ENCODE measurements at places on chromosomes 7 and 10.

DNA sequence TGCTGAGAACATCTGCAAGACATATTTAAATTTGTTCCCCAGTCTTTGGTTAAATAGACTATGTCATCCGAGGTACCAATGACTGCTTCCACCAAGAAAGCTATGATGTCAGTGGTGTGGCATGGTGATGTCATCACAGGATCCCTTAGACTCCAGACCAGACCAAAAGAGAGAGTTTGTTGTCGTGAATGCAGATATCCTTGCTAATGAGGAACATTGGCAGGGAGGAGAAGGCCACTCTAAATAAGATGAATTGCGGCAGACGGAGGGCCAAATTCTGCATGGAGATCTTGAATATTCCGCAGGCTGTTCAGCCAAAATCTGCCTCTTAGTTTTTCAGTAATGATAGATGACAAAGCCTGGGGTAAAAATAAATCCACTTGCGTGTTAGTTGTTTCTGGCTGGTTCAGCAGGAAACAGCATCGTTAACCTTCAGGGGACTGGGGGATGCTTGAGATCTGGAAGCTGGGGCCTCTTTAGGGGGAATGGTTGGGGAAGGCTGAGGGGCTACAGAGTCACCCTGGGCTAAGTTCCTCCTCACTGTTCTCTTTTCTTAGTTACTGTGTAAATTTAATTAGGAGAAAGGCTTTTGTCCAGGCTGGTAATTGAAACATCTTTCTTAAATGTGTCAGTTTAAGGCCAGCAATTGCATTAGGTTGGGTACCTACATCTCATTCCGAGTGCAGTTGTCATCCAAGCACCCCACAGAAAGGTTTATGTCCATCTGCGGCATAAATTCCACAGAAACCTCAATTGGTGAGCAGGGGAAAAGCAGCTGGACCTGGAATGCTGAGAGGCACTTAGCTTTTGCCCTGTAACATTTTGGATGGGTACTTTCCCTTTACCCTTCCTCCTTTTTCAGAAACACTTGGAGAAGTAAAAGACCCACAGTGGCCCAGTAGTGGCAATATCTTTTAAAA lies 11.6 kb upstream of the CAMK1D start:
- no peak for DNase-seq

GRCh38 chr10:104081998-104082397 lies 3.7 kb downstream of the COL17A1 start:
- no peak for DNase-seq

GRCh38 chr10:5581670-5582566 lies 57.2 kb downstream of the CALML3 start:
- DNase-seq, result no peak

- no peak for DNase-seq
Measured at GRCh38 chr10:17154116-17154515, 24.5 kb upstream of the CUBN start.

GRCh38 chr10:22984066-22984465 lies 56.2 kb downstream of the ARMC3 start:
- no peak for DNase-seq

GRCh38 chr10:25675615-25676014 lies 258.4 kb upstream of the MYO3A start:
- no peak for DNase-seq

GRCh38 chr7:22900101-22900500 lies 77.5 kb upstream of the TOMM7 start:
- no peak for DNase-seq

DNA sequence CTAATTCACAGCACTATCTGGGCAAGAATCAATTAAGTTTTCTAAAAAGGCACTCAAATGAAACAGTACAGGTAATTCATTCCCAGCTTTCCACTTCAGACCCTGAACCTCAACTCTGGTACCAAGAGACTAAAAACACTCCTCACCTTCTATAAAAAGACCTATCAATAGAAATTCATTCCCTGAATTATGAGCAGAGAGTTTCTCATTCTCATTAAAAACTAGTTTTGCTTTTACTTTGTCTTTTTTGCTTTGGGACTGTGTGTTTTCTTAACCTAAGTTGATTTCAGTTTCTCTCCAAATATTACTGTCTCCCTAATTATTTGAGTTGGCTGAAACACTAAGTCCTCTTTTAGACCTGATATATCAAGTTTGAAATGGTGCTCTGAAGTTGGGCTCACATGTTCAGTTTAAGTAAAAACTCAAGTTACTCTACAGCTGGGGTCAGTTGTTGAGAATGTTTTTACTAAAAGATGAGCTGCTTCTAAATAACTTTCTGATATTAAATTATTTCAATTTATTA lies 189.5 kb downstream of the JAZF1 start:
- DNase-seq, result no peak

- DNase-seq, result no peak
Measured at GRCh38 chr10:122115874-122116273, 126.9 kb downstream of the TACC2 start.

GRCh38 chr10:129659508-129660268 lies 192.6 kb downstream of the MGMT start:
- no peak for DNase-seq

GRCh38 chr10:46237815-46238510 lies 48.8 kb upstream of the ANTXRL start:
- DNase-seq, result no peak

- no peak for DNase-seq
Measured at GRCh38 chr7:134422008-134422407, 36.9 kb downstream of the AKR1B1 start.

- DNase-seq, result no peak
Measured at GRCh38 chr7:81473236-81473635, 296.6 kb downstream of the HGF start.

- no peak for DNase-seq
Measured at GRCh38 chr10:352476-353235, 217.4 kb downstream of the ZMYND11 start.

- no peak for DNase-seq
Measured at GRCh38 chr10:34748767-34749166, 66.3 kb downstream of the PARD3 start.

DNA sequence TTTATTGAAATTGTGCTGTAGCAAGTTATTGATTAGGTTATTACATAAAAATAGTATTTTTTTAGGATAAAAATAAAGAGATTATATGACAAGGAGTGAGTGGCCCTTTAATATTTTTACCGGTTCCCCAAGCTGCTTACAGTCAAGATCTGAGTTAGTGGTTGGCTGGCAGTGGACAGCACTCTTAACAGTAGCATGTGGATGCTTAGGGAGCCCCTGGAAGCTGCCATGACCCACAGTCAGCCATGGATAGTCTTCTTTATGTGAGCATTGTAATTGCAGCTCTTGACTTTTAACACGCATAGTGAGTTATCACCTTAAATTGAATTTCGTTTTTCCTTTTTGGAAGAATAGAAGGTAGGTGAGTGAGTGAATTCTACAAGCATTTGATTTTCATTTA lies 22.1 kb downstream of the RAB18 start:
- no peak for DNase-seq

DNA sequence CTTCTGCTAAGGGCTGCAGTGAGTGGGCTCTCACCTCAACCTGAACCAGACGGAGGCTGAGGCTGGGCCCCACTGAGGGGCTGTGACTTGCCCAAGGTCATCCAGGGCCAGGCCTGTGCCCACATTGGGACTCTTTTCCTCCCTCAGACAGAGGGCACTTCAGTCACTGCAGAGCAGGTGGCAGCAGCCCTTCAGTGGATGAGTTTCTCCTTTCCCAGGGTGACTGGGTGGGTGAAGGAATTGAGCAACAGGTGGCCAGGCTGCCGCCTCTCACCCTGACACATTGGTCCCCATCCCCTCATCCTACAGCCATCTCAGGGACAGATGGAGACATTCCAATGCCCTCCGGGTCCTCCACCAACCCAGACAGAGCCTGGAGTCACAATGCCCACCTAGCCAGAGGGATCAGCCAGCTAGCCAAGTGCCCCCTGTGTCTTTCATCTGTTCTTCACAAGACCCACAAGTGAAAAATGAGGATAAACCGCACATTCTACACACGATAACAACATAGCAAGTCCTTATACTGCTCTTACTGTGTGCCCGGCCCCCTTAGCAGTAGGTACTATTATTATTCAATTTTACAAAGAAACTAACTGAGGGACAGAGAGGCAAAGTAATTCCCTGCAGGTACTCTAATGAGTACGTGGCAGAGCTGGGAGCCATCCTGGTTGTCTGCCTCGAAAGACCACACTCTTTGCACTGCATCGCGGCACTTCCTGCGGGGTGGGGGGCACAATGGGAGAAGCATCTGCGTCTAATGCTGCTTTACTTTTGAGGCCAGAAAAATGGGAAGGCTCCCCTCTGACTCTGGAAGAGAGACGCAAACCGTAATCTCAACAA lies 1.7 kb upstream of the SLC18A3 start:
- no peak for DNase-seq

DNA sequence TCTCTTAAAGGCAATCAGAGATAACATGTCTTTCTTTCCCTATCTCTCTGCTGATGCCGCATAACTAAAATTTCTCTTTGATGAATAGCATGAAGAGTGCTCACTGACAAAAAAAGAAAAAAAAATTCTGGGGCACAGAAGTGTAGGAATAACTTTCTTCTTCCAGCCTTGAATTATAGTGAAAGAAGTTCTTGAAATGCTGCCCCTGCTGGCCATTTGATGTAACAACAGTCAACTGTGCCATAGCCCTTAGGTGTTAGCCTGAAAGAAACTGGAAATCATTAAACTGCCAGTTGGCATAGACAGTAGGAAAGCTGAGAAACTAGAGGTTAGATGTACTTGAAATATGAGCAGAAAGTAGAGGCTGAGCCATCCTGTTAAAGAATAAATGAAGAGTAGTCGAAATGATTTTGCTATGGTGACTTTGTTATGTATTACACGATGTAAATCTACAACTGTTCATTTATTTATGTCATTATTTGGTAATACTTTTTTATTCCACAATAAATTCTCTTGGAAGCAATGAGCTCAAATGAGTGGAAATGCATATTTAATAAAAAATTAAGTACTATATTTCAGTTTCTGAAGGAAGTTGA lies 48.3 kb upstream of the FAM171A1 start:
- no peak for DNase-seq

DNA sequence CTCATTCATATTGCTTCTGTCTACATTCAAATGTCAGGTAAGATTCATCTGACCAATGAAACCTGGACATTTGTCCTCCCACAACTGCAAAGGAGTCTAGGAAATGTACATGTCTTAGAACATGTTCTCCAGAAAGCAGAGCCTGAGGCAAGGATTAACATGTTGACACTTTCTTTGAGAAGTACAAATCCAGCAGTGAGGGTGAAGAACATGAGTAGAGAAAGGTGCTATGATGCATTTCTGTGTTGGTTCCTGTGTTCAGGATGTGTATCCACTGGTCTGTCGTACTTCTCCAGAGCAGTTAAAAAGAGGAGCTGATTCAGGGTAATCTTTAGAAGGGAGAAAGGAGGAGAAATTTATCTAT lies 146.0 kb upstream of the AGR3 start:
- no peak for DNase-seq

All from stimulated activated CD8-positive, alpha-beta memory T cell treated with anti-CD3 and anti-CD28 coated beads, Interleukin-4, amount 100 ng/mL, for 1 hour (primary cell).